ENCODE measurements at places on chromosomes 5 and 9.
A peak's percentile ranks its signal among the peaks of the same experiment; 100 is the strongest.

GRCh38 chr9:104765138-104765537, 1.2 kb downstream of the NIPSNAP3B start:
- DNase-seq: no peak

DNA sequence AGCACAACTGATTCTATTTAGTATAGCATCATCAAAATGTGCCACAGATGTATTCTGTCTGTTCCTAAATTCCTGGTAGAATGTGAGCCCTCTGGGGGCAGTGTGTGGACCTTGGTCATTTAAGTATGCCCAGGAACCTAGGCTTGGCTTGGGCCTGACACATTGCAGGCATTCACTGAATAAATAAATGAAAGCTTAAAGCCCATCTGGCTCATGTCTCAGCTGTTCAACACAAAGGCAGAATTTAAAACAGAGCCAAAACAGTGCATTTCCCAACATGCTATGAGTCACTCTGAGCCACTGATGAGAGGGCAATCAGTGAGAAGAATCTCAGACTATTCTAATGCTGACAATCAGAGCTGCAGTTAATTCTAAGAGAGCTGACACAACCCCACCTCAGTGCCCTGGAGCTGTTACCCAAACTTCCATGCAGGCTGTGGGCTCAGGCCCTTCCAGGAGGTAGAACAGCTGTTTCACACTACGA, 8.1 kb downstream of the FAM193B start:
- DNase-seq: no peak

GRCh38 chr9:98228392-98229089, 26.9 kb downstream of the TBC1D2 start:
- DNase-seq: no peak

DNA sequence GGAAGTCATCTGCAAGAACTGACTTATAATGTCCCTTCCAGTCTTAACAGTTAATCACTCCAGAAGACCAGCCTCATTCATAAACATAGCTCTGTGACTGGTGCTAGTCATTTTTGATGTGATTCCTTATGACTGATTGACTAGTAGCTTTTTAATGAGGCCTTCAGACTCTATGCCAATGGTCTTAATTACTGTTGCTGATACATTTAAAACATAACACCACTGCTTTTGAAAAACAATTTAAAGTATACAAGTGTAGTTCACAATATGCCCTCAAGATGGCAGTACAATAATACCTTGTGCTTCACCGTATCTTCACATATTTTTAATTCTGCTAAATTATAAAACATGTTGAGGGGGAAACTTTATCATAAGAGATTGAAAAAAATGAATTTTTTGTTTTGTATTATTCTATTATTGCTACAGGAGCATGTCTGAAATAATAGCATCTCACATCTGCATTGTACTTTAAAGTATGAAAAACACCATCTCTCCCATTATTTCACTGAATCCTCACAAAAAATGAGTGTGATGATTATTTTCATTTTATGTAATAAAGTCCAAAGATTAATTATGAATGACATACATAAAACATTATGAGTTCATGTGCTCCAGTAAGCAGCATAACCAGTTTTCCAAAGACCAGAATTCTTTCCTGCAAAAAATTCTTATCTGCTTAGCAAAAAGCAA, 55.2 kb upstream of the SHISAL2B start:
- no peak for DNase-seq

DNA sequence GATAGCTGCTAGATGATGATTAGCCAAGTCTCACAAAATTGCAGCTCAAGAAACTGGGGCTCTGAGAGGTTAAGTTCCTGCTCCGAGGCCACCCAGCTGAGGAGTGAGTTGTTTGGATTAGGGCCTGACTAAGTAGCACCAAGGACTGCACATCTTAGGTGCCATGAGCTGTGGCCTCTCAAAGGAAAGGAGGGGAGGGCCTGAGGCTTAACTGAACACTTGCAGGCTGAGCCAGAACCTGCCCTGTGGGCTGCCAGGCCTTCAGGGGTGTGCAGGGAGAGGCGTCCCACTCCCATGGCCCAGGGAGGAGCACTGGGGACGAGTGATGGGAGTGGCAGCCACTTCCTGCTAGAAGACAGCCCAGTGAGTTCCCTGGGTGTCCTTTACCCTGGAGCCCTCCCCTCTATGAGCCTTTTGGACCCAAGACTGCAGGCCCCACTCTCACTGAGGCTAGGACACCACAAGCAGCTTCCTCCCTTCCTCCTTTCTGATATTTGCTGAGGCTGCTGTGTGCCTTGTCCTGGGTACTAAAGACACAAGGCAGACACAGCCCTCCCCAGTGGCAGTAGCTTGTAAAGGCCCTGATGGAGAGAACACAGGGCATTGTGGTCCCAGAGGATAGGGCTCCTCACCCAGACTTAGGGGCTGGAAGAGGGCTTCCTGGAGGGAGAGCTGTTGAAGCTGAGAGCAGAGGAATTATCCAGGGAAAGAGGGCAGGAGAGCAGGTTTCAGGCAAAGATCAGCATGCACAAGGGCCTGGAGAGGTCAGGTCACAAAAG, 22.1 kb downstream of the LMX1B start:
- DNase-seq: no peak

- no peak for DNase-seq
Measured at GRCh38 chr5:72154076-72154756, 46.9 kb downstream of the MAP1B start.

DNA sequence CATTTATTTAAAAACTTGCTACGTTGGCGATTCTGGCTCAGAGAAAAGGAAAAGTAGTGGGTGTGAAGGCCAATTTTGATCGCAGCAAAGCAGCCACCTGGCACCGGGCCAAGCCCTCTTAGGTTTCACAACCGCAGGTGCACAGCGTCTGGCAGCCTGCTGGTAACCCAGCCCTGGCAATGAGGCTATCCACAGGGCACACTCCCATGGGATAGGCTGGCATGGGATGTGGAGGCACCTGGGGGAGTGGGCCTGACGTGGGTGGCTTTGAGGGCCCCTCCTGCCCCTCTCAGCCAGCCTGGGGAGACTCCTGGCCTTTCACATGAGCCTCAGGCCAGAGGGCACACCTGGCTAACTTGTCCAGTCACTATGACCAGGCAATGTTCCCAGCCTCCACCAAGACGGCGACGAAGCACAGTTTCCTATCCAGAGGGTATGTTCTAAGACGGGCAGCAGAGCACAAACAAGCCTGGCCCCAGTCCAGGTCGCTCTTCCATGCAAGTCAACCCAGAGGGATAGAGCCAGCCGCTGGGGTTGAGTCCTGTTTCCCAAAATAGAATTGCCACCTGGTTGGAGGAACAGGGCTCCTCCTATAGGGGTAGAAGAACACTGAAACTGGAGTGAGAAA, 19.0 kb downstream of the CMBL start:
- DNase-seq: peak; percentile 22

DNA sequence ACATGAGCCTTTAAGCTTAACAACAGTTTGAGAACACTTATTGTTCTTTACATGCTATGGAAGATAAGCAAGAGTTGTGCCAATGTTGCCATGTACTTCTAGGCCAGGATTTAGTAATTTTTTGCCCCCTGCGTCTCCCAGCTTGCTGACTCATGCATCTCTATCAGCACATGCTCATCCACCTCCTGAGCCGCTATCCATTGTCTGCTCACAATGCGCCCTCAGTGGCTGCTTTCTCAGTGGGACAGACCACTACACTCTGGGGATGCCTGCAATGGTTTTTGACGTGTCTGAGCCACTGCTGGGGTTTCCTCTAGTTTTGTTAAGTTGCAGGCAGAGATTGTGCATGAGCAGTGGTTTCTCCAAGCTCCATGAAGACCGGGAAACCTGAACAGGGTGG, 50.9 kb upstream of the PHF2 start:
- no peak for DNase-seq

- no peak for DNase-seq
Measured at GRCh38 chr9:5869315-5870019, 21.2 kb upstream of the MLANA start.

DNA sequence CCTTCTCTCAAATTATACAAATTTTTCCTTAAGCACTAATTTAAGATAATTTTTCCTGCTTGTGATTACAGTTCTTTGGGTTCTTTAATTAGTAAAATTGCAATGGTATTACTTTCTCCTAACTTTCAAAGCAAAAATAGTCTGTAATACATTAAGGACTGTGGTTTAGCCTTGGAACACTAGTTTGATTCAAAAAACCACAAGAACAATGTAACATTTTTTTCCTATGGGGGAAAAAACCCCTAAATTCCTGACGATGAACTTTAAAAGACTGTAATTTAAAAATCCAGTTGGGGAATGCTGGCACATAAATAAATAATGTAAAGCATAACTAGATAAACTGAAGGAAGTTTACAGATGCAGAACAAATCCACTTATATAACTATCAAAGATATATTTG, 65.3 kb downstream of the CDC14B start:
- no peak for DNase-seq

- DNase-seq: no peak
Measured at GRCh38 chr5:14208071-14209021, 65.2 kb downstream of the TRIO start.

- DNase-seq: no peak
Measured at GRCh38 chr5:135179308-135179980, 145.4 kb upstream of the PITX1 start.

DNA sequence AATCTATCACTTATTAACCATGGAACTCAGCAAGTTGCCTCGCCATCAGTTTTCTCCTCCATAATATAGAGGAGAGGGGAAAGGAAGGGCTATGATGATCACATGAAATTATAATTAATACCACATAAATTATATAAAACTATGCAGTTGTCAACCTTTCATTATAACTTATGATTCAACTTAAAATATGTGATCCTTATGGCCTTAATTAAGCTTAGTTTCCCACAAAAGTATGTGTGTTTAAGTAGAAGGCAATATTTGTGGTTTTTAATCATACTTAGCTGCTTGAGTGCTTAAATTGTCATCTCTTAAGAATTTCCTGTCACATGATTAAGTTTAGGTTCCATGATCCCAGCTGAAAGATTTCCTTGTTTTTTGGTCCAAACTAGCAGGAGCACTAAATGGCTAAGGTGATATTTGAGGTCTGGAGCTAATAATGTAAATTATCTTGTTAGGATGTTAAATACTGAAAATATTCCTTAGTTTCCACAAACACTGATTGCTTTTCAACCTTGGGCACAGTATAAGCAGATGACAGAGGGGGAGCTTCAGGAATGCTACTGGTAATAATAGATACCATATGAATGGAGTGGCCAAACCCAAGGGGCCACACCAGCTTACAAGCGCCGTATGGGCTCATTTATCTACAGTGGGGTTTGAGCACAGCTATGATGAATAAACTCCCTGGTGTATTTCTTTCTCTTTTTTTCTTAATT, 26.4 kb upstream of the F2R start:
- DNase-seq: no peak

GRCh38 chr9:121682926-121683515, 31.6 kb downstream of the DAB2IP start:
- DNase-seq: no peak

DNA sequence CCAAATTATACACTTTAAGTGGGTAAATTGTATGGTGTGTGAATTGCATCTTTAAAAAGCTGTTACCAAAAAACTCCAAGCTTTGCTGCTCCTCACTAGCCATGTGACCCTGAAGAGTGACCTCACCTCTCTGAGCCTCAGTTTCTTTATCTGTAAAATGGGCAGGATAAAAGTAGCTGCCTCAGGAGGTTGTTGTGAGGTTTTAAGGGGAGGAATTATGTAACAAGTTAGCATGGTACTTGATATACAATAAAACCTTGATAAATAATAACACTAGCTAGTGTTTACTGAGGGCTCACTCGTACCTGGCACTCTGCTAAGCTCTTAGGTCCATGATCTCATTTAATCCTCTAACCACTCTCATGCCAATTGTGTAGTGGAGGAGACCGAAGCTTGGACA, 19.0 kb upstream of the PHF19 start:
- no peak for DNase-seq

DNA sequence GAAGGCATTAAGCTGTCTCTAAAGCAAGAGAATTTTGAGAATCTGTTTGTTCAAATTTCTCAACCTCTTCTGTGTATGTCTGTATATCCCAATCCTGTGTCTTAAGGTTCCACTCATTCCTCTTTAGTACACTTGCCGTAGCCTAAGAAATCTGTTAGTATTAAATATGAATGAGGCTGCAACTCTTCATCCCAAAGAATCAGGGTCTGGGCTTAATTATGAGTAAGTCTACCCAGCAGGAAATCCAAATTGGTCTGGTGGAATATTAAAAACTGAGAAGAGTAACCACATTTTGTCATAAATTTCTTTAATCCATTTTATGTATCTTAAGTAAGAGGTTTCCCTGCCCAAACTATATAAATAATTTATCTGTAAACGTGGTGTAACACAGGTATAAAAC, 1171.2 kb downstream of the CDH12 start:
- no peak for DNase-seq

DNA sequence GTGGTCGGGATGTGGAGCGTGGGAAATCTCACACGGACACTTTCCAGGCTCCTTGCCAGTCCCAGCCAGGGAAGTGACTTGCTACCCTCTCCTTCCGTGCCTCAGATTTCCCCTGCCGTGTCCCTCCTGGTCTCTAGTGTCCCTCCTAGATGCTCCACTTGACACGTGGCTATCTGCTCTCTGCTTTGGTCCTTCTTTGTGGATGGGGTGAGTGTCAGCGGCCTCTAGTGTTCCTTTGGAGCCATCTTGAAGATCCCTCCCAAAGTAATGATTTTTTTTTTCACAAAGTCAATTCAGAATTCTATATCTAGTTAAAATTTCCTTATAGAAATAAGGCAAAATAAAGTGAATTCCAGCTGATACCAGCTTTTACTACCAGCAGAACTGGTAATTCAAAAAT, 117.7 kb downstream of the MRPL36 start:
- no peak for DNase-seq

- no peak for DNase-seq
Measured at GRCh38 chr5:149493316-149493715, 57.9 kb downstream of the CSNK1A1 start.

GRCh38 chr5:136200761-136201160, 7.8 kb upstream of the SMIM32 start:
- no peak for DNase-seq

DNA sequence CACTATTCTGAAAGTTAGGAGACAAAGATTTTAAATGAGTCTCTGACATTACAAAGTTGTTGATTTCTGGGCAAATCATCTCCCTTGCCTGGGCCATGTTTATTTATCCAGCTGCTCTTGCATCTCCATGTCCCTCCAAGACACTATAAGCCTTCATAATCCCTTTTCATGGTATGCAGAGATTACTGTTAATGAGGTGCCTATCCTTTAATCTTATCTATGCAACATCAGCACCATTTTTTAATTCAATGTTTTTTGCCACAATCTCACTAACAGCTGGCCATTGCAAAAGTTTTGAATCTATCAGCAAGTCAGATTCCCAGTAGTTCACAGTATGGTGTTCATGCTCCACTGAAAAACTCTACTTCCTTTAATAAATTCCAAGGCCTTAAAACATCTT, 108.5 kb upstream of the PTPRD start:
- DNase-seq: no peak

DNA sequence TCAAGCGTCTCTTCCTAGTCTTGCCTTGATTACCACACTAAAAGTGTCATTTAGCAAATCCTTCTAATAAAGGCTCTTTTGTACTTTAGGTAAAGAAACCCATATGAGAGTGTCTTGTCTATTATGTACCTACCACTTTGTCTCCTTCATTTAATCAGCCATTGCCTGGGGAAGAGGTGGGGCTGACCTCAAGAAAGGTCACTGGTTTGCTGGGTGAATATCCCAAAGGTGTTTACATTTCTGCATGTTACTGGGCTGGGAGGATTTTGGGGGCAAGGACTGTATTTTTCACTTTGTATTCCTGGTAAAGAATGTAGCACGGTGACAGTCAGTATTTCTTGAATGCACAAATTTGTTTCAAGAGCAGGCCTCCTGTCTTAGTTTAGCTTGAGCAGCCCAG, 11.9 kb upstream of the RPS23 start:
- DNase-seq: no peak

- no peak for DNase-seq
Measured at GRCh38 chr9:76756268-76756640, 8.0 kb upstream of the PCA3 start.

GRCh38 chr5:107935645-107936044, 264.9 kb upstream of the EFNA5 start:
- DNase-seq: no peak

Data from stimulated activated naive CD8-positive, alpha-beta T cell treated with anti-CD3 and anti-CD28 coated beads, Interleukin-15, amount 100 ng/mL, for 72 hours (primary cell).